Lung microvascular endothelial cell (primary cell): ENCODE measurements at places on chromosomes 2 and 18. TPM values are rescaled to one million over a fixed set of nuclear protein-coding genes. Genes with fewer than 3 reads are reported as not detected.
A peak's percentile ranks its signal among the peaks of the same experiment; 100 is the strongest.

The CPLX4 gene
- total RNA-seq, result not detected in 2 replicates

DNA sequence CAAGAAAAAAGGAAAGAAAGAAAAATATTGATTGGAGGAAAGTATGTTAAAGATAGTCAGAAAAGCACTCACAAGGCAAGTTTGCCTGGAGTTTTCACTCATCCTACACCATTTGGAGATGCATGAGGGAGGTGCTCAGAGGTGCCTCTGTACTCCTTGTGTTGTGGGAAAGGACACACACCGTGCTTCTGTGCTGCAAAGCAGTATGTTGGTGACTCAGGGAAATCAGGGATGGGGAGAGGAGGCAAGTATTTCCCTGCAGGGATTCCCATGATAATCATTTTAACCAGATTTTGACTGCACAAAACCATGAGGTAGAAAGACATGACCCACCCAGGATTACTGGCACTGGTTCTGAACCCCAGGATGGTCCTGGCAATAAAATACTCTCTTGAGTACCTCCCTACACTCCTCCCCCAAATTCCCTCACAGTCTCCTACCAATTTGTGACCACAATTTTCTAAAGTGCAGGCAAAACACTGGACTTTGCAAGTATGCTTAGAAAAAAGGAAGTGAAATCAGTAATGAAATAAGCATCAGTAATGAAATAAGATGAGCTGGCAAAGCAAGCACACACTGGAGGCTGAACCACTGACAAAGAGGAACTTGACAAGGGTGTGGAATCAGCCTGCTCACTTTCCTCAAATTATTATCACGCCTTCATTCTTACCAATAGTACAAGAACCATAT lies 155.5 kb upstream of the ACVR2A start:
- no peak for DNase-seq

DNA sequence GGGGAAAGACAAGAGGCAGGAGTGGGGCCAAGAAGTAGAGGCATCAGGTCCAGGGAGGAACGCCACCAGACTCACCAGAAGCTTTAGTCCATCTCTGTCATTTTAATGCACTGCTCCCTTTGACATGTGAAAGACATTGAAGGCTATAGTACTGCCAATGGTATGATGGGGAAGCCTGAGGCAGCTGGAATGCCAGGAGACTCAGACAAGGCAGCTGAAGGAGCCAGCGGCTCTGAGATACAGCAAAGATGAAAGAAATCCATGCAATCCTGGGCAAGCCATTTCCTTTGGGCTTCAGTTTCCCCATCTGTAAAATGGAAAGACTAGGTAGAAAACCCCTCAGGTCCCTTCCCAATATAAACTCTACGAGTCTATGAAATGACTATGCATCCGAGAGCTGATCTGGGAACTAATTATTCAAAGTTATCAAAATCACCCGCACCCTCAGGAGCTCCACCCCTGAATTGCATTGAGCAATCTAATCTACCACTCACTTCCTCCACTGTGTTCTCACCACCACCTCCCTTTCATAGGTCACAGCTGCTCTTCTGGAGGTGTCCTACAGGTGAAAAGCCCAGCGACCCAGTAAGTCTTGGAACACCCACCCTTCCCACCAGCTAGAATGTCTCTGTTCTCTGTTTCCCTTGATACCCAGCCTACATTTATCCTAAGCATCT lies 3.1 kb downstream of the CXCR2 start:
- DNase-seq, result no peak

DNA sequence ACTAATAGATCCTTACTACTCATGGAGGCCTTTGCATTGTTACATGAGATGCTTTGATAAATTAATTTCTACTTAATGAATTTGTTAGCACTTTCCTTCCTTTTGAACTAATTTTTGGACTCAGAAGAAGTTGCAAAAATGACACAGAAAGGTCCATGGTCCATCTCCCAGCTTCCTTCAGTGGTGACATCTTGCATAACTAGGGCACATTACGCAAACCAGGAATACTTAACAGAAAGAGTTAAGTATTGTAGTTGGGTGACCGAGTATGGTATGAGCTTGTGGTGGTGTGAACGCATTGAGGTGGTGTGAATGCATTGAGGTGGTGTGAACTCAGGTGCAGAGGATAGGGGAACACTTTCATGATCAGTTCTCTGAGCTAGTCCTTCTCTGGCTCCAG lies 151.1 kb upstream of the TWIST2 start:
- DNase-seq, result no peak

DNA sequence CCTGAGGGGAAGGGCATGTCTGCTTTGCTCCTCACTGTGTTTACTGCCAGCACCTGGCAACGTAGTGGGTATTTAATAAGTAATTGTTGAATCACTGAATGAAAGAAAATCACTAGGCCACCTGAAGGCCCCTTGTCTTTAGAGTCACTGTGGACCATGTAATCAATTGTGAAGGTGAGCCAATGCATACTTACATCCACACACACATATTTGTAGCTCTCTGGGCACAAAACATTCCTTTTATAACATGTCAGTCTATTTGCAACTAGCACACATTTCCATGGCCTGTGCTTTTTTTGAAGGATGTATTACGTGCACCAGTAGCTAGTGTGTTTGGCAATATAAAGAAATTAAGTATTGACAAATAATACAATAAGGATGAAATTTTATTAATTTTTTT lies 11.2 kb downstream of the ATP8B1 start:
- peak; percentile 42 for DNase-seq

DNA sequence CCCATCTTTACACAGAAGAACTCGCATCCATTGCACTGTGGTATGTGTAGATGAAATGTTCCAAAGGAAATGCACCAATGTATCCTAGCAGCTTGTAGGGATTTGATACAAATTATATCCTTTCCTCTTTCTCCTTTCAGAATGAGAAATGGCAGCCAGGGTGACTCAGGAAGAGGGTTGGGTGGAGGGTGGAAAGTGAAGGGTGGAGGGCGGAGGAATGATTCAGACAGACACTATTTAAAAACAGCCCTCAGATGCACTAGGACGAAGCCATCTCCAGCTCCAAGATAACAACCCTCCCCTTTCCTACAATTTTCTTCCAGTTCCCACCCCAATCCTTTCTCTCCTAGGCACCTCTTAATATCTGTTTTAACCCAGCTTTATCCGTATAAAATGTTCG lies 96.2 kb upstream of the STK39 start:
- no peak for DNase-seq

DNA sequence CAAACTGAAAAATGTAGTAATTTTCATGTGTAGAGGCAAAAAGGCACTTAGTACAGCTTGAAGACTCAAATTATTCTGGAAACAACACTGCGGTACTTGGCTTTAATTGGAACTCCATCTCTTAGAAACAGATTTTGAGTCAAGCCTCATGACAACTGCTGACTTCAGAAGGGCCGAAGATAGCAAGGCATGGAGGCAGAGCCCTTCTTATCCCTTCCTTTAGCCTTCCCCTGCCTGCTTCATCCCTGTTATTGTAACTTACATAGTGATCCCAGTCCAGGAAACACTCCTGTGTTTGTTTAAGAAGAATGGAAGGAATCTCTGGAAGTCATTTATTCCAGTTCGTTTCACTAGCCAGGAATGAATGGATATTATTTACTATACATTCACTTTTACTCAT lies 110.9 kb upstream of the FAM98A start:
- DNase-seq, result peak; percentile 40
